ENCODE measurements at places on chromosomes 13 and 19.
A peak's percentile ranks its signal among the peaks of the same experiment; 100 is the strongest.

DNA sequence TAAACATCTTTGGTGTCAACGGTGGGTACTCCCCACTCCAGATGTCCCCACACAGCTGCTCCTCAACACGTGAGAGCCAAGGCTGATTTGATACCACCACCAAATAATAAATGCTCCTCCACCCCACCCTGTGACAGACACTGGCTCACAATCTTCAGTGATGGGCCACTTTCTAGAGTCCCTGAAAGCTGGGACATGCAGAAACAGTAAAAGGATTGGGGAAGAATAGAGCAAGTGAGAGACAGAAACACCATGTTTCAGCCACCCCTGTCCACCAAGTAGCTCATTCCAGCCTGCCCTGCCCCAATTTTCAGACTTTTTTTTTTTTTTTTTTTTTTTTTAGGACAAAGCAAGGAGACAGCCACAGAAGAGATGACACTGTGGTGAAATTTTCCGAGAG is 1.6 kb downstream of the SLC46A3 start:
- DNase-seq: no peak

DNA sequence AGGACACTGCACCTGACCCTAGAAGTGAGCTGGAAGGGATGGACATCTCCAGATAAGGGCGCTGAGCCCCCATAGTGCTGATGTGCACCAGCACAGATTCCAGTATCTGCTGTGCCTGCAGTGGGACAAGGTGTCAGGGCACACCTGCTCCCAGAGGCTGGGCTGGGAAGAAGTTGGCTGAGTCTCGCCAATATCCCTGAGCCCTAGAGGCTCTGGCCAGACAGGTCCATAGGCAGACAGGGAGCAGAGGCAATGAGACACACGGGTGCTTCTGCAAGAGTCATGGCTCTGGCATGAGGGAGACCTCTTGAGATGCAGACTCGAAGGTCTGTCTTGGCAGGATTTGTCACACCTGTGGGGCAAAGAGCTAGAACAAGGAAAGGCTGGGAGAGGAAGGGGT is 1321.5 kb downstream of the UQCRFS1 start:
- no peak for DNase-seq

- DNase-seq: peak; percentile 74
These were observed 240.3 kb downstream of the DCT start for GRCh38 chr13:94239135-94239534.

GRCh38 chr13:21594715-21595545 is 9.0 kb downstream of the MICU2 start:
- DNase-seq: no peak

DNA sequence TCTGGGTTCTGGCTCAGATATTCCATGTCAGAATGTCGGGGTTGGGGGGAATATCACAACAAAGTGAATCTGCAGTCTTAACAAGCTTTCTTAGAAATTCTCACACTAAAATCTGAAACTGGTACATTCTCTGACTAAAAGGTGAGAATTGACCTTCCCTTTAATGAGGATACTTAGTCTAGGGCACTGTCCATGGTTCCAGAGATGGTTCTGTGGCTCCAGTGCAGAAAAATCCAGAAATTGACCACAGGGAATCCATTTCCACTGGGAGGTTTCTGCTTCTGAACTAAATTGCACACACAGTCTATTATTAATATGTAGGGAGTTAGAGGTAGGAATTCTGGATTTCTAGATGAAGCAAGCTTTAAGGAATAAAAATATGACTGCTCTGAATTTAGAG is 171.6 kb upstream of the OBI1 start:
- DNase-seq: no peak

All from thymus (tissue), 14 donors.